ENCODE measurements at places on chromosomes 3 and 15.

DNA sequence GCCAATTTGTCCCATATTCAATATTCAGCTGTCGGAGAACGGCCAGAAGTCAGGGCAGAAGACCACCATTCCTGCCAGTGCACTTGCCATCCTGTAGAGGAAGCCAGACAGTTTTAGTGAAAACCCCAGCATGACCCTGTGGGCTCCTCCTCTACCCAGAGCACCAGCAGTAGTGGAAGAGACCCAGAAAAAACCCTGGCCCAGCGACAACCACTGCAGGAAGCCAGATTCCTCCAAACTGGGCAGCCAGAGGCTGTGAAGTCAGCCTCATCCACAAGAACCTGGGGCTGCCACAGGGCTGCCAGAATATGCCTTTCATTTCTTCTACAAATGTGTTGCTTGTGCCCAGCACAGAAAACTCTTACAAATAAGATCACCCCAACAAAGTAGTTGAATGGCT, 67.3 kb downstream of the HMCES start:
- DNase-seq = no peak

DNA sequence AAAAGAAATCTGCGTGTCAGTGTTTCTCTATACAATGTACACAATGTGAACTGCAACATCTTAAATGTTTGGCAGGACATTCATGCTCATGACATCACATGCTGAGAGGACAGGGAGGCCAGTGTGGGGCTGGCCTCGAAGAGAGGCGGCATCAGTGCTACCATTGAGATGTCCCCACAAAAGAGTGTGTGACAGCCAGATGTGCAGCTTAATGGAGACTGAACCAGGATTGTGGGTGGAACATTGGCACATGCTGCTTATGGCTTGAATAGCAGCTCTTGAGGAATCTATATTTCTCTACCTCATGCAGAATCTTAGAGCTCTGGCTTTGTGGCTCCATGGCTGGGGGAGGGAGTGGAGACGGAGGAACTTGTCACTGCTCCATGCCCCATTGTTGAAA, 18.5 kb downstream of the CLDN11 start:
- no peak for DNase-seq

DNA sequence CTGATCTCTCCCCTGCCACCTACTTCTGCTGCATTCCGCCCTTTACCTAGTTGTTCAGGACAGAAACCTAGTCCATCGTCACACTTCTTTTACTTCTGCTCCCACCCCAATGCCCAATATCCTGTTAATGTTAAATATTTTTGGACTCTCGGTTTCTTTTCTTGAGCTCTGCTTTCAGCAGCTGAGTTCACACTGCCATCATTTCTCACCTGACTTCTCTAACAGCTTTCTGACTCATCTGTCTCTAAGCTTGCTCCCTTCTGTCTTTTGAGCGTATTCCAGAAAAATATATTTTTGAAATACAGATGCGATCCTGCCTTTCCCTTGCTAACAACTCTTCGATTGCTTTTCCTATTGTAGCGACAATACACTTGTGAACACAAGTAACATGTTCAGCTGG, 183.4 kb downstream of the KLHL25 start:
- no peak for DNase-seq

GRCh38 chr3:159763011-159763601, 225.5 kb upstream of the IL12A start:
- DNase-seq = no peak

DNA sequence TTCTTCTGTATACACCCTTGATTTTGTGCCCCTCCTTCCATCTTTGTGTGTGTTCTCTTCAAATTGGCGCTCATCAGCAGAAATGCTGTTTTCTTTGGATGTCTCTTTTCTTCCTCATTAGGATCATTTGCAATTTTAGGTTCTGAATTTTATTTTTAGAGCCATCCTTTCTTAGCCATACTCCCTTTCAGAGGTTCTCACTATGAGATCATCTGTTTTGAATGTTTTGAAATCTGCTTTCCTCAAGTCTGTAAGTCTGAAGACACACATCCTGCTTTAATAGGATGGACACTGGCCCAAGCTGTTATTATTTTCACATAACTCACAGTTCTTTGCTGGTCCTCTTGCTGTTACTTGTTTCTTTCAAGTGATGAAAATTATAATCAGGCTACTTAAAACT, 124.8 kb downstream of the BDH1 start:
- DNase-seq = no peak

GRCh38 chr15:42313463-42313862, 40.2 kb upstream of the TMEM87A start:
- peak; percentile 8 for DNase-seq

GRCh38 chr15:85976986-85977385, 102.7 kb upstream of the AGBL1 start:
- DNase-seq = no peak

- no peak for DNase-seq
Observed at GRCh38 chr3:13881536-13882410, 1.9 kb upstream of the WNT7A start.

DNA sequence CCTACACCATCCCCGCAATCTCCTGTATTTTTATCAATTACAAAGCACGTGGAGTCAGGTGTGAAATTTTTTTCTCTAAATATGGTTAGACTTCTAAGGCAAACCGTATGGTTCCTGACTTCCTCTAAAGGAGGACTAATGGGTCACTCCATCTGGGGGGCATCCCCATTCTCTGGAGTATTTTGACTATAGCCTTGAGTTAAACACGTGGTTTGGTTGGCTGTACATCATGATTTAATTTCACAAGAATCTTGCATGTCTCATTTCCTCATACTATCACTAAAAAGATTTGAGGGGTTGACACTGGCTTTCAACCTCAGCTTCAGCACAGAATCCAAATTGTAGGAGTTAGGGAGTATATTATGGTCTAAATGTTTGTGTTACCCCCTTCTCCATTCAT, 25.3 kb upstream of the ZNF770 start:
- no peak for DNase-seq

DNA sequence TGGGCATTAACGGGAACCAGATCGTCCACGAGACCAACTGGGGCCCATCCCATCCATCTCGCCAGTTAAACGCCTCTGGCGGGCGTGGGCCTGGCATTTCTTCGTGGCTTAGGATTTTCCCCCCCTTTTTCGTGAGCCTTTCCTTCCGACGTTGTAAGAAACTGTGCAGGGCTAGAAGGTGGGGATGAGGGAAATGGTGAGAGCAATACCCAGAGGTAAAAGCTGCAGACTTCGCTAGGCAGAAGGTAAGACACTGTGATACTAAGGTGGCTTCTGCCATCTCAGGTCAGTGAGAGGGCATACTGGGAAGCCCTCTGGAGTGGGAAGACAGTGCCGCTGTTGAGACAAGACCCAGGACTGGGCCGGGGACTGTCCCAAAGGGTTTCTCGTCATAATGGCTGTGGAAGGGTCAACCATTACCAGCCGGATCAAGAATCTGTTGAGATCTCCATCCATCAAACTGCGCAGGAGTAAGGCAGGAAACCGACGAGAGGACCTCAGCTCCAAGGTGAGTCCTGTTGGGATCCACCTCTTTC, 666 bp downstream of the MAPKBP1 start:
- peak; percentile 39 for DNase-seq

- no peak for DNase-seq
Observed at GRCh38 chr3:95055288-95055687, 992.4 kb downstream of the NSUN3 start.

DNA sequence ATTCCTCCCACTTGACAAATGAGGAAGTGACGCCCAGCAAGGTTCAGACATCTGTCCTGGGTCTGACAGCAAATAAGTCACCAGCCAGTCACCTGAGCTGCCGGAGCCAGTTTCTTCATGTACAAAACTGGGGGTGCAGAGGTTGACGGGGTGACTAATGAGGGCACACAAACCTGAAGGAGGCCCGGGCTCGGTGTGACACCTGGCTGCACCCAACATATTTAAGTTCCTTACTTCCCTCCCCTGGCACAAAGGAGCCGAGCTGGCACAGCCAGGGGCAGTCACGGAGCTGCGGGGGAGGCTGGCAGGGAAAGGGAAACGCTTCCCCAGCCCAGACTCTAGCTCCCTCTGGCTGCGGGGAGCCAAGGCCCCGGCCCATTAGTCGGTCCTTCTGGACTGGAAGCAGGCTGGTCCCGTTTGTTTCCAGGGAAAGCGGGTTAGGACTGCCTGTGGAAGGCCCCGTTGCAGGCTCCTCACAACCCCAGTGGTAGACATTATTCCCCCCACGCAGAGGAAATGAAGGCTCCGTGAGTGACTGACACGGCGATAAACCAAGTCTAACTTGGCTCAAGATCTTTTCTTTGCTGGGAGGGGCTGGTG, 2.3 kb downstream of the FBXL22 start:
- DNase-seq = peak; percentile 53

GRCh38 chr3:151393941-151394340, 9.4 kb upstream of the P2RY12 start:
- DNase-seq = no peak

GRCh38 chr15:98286200-98286599, 325.7 kb downstream of the ARRDC4 start:
- no peak for DNase-seq

DNA sequence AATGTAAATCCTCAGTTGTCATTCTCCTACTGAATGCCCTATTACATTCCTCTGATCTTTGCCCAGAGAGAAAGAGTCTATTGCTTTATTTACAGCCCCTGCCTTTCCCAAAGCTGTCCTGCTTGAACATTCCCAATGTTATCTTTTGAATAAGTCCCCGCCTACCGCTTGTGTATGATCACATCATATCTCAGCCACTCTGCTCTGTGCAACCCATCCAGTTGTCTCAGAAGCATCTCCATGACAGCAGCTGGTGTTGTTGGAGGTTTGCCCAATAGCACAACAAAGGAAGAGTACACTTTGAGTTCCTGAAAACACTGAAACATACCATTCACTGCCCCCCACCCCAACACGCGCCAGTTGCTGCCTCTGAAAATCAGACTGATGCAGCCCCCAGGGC, 22.0 kb upstream of the FAM3D start:
- DNase-seq = no peak

DNA sequence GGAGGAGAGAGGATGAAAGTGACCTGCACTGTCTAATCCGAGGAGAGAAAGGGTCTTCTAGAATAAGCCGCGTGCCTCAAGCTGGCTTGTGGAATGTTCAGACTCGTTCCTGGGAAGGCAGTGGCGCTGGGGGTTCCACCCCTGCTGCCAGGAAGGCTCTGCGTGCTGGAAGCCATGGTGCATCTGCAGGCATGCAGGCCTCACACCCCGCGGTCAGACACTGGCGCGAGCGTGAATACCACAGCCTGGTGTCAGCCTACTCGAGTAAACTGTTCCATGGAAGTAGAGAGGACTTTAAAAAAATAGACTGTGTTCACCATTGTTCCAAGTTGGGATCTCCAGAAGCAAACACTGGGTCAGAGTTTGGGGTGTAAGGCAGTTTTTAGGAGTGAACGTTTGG, 25.9 kb upstream of the GABRG3 start:
- DNase-seq = no peak

GRCh38 chr3:123632161-123632655, 47.4 kb upstream of the HACD2 start:
- DNase-seq = no peak

DNA sequence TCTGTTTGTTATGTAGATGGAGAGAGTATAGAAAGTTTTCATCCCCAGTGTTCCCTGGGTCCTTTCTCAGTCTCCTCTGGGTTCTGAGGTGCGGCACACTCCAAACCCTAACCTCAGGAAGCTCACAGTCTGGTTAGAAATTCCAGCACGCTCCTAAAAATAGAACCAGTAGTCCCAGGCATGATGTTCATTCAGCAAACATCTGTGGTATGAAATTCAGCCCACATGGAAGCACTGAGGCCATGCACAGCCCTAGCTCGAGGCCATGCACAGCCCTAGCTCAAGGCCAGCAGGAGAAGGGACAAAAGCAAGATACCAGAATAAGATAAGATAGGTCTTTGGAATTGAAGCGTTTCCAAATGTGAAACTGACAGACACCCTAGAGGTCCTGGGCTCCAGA, 82.3 kb upstream of the OXTR start:
- no peak for DNase-seq

GRCh38 chr3:23055733-23056376, 147.3 kb upstream of the UBE2E2 start:
- DNase-seq = no peak

DNA sequence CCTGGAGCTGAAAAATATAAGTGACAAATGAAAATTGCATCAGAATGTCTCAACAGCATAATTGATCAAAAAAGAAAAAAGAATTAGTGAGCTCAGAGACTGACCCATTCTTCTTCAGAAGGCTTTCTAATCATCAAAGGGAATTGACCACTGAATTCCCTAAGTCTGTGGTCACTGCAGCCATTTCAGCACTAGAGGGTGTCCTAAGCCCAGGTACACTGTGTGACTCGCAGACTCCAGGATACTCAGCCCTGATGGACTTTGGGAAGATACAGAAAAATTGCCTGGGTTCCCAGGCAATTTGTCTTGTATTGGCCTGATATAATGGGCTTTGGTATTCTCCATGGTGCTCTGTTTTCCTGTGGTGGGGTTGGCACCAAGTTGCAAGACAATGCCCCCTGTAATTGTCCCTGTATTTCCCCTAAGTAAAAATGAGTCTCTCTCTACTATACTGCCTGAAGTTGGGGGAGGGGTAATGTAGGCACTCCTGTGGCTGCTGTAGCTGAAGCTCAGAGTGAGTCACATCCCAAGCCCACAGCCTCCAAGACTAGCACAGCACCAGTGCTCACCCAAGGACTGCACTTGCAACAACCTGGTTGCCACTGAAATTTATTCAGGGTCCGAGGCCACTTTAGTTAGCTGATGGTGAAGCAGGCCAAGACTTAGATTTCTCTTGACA, 256.0 kb upstream of the STAC start:
- no peak for DNase-seq

- DNase-seq = no peak
Observed at GRCh38 chr15:38899300-38899699, 334.7 kb upstream of the RASGRP1 start.

- DNase-seq = no peak
Observed at GRCh38 chr3:154970797-154971196, 109.3 kb upstream of the MME start.

- no peak for DNase-seq
Observed at GRCh38 chr15:77123854-77124253, 52.9 kb upstream of the TSPAN3 start.

GRCh38 chr3:138303474-138303873, 26.2 kb downstream of the NME9 start:
- DNase-seq = no peak

- no peak for DNase-seq
Observed at GRCh38 chr3:24639061-24639460, 144.4 kb upstream of the THRB start.

GRCh38 chr3:170506556-170506955, 79.3 kb downstream of the SLC7A14 start:
- no peak for DNase-seq

- no peak for DNase-seq
Observed at GRCh38 chr3:153574445-153574844, 412.4 kb downstream of the RAP2B start.

- no peak for DNase-seq
Observed at GRCh38 chr3:111874177-111874820, 15.2 kb downstream of the PHLDB2 start.

DNA sequence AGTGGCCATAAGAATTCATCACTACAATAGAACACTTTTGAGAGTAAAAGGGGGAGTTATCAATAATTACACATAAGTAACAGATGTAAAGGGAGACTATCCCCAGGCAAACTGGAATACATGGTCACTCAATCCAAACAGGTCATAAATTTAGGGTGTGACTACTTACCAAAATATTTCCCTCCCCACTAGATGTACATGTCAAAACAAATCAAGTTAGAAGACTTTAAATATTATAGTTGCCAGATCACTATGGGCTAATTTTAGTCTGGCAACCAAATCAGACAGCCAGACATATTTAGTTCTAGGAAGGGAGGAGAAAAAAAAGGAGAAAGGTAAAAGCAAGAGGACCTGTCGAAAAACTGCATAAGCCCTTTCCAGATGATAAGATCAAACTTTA, 23.1 kb downstream of the SLC24A5 start:
- DNase-seq = no peak
